ENCODE measurements at places on chromosomes 16 and 17.

- DNase-seq = no peak
Measured at GRCh38 chr16:71328151-71328550, 30.4 kb upstream of the CALB2 start.

DNA sequence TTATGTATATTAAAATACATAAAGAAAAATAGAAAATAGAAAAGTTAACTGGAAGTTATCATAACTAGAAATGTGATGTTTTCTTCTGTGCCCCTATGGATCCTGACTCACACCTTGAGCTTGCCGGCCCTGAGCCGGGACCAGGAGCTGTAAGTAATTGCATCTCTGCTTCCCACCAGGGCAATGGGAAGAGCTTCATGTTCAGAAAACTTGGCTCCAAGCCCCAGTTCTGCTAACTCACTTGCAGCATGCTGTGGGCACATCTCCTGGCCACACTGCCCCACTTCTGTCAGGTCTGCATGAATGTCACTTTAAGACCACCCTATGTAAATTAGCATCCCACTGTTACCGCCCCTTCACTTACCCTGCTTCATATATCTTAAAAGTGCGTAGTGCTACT, 37.2 kb downstream of the GNAO1 start:
- no peak for DNase-seq

DNA sequence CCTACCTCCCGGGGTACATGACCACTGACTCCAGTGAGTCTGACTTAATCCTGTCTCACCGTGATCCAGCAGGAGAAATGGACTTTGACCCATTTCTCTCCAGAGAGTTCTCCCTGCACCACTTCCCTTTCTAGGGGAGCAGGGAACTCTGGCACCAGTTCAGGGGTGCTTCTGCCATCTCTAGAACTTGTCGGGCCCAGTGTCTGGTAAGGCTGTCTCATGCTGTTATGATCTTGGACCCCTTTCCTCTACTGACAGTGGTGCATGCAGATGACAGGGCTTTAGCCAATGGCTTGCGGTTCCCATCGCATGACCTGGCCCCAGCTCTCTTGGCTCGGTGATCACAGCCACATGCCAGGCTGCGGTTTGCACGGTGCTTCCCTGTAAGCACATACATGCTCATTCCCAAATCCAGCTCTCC, 62.0 kb downstream of the SLC39A11 start:
- DNase-seq = no peak

GRCh38 chr16:30929167-30929566, 5.8 kb downstream of the FBXL19 start:
- no peak for DNase-seq

DNA sequence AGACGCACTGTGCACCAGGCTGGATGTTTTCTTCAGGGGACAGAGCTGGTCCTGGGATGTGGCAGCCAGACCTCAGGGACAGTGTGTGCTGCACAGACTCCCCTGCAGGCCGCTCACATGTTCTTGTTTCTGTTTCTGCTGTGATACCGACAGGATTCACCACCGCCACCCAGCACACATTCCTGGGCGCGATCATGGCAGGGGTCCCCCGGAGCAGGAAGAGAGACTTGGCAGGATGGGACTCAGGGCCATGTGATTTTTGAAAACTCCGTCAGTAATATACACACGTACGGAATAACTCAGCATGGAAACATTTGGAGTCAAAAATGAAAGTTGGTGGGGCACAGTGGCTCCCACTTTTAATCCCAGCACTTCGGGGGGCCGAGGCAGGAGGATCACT, 79.0 kb downstream of the HAPSTR1 start:
- DNase-seq = no peak

- no peak for DNase-seq
Measured at GRCh38 chr16:81784072-81784795, 5.1 kb downstream of the PLCG2 start.

DNA sequence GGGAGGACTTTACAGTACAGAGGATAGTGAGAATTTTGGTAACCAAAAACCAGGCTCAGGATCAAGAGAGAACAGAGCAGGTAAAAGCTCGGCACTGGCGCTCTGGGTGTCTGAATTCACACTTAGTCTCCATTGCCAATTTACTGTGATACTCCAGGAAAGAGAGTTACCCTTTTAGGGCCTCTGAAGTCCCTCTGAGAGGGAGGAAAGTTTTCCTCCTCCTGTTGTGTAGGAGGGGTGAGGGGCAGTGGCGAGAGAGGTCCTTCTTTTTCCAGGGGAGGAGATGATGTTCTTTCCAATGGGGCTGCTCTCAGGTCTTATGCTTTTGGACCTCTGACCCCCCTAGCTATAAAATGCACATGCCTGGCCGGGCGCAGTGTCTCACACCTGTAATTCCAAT, 5.4 kb upstream of the TNS4 start:
- no peak for DNase-seq

- peak; percentile 67 for DNase-seq
Measured at GRCh38 chr17:74730491-74731346, 6.3 kb upstream of the RAB37 start.

GRCh38 chr16:11394593-11394960, 49.3 kb downstream of the RMI2 start:
- no peak for DNase-seq

Data from GM12865 (cell line).